ENCODE measurements at places on chromosomes 4 and X.

DNA sequence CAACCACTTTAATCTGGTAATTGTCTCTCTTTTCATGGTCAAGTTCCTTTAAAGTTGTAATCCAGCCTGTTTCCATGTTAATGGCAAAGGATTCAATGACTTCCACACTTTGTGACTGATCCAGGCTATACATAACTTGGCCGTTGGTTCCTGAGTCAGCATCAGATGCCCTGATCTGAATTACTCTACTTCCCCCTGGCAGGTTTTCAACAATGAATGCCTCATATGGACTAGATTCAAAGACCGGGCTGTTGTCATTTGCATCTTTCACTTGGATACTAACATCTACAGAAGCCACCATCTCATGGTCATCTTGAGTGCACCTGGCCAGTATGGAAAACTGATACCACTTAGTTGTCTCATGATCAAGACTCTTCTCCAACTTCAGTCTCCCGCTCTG is 62.6 kb upstream of the MTNR1A start:
- no peak for DNase-seq

DNA sequence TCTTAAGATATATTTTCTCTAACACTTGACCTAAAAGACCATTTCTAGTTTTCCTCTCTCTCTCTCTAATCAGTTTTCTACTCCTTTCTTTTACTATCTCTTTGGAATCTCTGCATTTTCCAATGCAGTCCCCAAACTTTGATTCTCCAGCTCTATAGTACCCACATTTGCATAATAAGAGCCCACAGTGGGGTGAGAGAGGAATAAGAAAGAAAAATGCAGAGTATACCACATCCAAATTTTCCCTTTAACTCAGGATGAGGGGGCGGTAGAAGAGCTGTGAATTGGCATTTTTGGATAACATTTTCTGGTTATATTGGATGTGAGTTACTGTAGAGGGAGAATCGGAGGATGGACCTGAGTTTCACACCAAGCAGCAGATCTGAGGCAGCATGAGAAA is 74.4 kb upstream of the SOD3 start:
- no peak for DNase-seq

GRCh38 chrX:6968231-6968630 is 179.3 kb upstream of the STS start:
- no peak for DNase-seq

GRCh38 chr4:604131-604530 is 21.2 kb upstream of the PDE6B start:
- peak; percentile 2 for DNase-seq

DNA sequence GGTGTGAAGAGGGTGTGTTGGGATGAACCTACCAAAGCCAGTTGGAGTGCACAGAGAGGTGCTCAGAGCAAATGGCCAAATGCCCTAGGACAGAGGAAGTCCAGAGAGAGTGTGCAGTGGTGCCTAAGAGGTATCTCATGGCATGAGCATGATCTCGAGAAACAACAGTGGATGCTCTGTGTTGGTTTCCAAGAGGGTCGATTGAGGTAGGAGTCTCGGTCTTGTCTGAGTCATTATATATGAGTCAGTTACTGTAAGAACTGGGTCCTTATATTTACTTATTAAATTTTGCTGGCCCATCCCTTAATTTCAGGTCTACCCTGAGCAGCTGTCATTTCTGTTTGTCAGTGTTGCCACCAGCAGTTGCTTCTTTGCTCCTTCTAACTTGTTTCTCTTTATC is 86.6 kb upstream of the TMEM150C start:
- no peak for DNase-seq

DNA sequence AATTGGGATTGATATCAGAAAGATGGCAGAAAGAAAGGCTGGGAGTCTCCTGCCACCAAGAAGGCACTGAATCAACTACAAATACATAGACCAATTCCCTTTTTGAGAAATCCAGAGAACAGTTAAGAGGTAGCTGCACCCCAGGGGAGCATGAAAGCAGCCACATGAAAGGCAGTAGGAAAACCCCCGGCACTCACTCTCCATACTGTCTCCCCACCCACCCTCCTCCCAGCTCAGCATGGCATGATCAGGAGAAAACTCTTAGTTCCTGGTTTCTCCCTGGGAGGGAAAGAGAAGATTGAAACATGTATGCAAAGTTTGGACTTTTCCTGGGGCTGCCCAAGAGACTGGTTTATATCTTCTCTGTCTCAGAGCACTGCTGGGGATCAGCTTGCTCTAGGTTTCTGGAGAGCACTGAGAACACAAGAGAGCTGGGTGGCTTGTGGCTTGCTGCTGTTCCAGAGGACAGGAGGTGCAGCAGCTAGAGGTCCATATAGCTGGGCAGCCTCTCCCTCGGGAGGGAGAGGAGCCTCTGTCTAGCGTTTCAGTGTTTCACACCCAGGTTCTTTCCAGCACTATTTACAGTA is 305.7 kb downstream of the PDGFC start:
- no peak for DNase-seq

GRCh38 chr4:158176108-158176507 is 3.3 kb upstream of the GASK1B start:
- DNase-seq: no peak

- no peak for DNase-seq
These were observed 28.6 kb downstream of the NUDT10 start for GRCh38 chrX:51361251-51361650.

DNA sequence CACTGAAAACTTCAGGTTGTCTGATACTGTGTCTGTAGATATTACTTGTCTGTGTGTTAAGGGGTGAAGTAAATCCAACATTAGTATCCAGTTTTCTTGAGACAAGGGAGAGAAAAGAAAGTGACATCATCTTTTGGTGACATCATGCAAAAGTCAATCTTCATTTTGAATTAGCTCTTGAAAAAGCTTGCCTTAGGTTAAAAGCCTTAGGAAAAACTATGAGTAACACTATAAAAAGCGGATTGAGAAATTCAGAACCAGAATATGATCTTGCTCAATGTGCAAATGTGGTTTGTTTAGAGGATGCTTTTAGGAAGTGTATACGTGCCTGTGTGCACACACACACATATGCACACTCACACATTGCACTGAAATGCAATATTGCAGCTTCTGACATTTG is 345.8 kb upstream of the CASK start:
- DNase-seq: no peak

DNA sequence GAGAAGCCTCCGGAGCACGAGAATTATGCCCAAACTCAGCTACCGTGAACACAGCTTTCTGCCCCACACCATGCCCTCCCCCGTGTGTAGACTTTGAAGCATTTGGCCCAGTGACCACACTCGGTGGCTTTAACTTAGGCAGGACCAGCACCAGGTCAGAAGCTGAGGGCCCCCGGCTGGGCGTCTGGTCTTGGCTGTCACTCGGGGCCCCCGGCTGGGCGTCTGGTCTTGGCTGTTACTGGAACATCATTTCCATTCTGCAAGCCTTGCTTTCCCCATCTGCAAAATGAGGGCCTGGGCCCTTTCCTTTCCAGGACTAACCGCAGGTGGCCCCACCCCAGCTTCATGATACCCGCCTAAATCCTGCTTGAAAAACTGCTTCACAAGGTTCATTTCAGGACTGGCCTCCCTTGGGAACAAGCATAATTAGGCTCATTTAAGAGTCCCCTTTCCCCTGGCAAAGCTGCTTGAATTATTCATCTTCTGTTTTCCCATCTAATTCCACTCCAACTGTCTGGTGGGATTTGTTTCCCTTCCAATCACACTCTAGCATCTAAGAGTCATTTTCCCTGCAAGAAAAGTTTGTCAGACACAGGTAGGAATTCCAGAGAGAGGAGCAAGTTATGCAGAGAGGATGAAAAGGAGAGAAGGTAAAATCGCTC is 82.5 kb downstream of the WFS1 start:
- DNase-seq: no peak

GRCh38 chr4:73589261-73589847 is 30.9 kb downstream of the RASSF6 start:
- no peak for DNase-seq

DNA sequence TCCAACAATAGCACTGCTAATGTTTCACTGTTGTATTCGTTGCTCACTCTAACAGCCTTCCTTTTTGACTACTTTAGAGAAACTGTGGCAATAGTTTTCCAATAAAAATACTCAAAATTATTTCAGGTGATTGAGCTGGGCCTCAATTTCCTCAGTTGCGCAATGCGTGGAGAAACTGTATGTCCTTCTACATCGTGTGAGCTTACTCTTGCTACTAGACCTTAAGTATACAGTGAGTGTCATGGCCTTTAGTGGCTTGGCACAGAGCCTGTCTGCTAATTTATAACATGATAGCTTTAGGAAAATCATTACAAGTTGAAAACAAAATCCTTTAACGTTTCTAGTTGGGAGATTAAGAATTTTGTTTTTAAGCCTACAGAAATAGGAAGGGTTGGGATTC is 114.5 kb downstream of the COL4A6 start:
- DNase-seq: no peak
